ENCODE measurements at places on chromosomes 4 and X. TPM values are rescaled to one million over a fixed set of nuclear protein-coding genes. Genes with fewer than 3 reads are reported as not detected.

FAM53A gene
- 1.9 TPM for total RNA-seq

SPANXN2 gene
- total RNA-seq = not detected

EREG gene
- 2.3 TPM for total RNA-seq

ARMCX1 gene
- total RNA-seq = 0.18 TPM

IL21 gene
- not detected for total RNA-seq

PRRG3 gene
- not detected for total RNA-seq

DMP1 gene
- total RNA-seq = not detected

GABRE gene
- total RNA-seq = not detected

UGT2A3 gene
- not detected for total RNA-seq

UXT gene
- 88.2 TPM for total RNA-seq

PAGE2B gene
- total RNA-seq = 1.0 TPM

ADRA2C gene
- not detected for total RNA-seq

CCKAR gene
- total RNA-seq = not detected

PDGFC gene
- total RNA-seq = 0.72 TPM

STARD8 gene
- 1.3 TPM for total RNA-seq

PNMA5 gene
- not detected for total RNA-seq

GRCh38 chrX:100424012-100424411 lies 13.9 kb upstream of the PCDH19 start:
- DNase-seq = no peak
- no peaks in the 10 kb centered on the region for H3K4me1 ChIP-seq
- no peak overlapping the region for H3K27ac ChIP-seq
- H3K36me3 ChIP-seq = no peaks in the 10 kb centered on the region
- H3K27me3 ChIP-seq = no peaks in the 10 kb centered on the region

DNA sequence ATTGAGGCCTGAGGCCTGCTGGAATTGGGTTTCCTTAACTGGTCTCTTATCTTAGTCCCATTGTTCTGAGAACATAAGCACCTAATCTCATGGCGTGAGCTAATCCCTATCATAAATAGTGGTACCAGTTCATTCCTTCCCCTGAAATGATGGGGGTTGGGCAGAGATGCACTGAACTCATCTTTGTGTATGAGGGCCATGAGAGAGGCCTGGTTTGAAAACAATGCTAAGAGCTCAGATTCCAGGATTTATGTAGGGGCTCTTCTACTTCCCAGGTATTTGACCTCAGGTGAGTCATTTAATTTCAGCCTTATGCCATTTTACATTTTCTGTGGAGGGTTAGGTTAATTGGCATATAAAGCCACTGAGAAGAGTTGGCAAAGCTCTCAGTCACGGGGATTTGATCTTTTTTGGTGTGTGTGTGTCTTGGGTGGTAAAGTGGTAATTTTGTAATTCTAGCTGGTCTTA lies 4.4 kb downstream of the RBM3 start:
- no peak overlapping the region for H3K4me3 ChIP-seq
- peaks cover 18% of the 10 kb centered on the region for H3K4me1 ChIP-seq
- no peaks in the 10 kb centered on the region for H3K27me3 ChIP-seq
- H3K36me3 ChIP-seq = peaks cover 41% of the 10 kb centered on the region
- DNase-seq = no peak
- H3K27ac ChIP-seq = no peak overlapping the region

- no peak overlapping the region for H3K4me3 ChIP-seq
- no peaks in the 10 kb centered on the region for H3K4me1 ChIP-seq
- H3K27me3 ChIP-seq = no peaks in the 10 kb centered on the region
- DNase-seq = no peak
- no peak overlapping the region for H3K27ac ChIP-seq
Measured at GRCh38 chr4:2301806-2302205, 39.9 kb upstream of the MXD4 start.

DNA sequence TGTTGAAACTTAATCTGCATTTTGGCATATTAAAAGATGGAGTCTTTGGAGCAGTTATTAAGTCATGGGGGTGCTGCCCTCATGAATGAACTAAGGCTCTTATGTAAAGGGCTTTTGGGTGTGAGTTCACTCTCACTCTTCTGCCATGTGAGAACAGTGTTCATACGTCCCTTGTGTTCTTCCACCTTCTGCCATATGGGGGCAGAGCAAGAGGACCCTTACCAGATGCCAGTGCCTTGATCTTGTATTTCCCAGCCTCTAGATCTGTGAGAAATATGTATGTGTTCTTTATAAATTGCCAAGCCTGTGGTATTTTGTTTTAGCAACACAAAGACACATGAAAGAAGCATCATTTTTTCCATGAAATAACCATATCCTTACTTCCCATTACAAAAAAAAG lies 213.9 kb downstream of the SPOCK3 start:
- no peaks in the 10 kb centered on the region for H3K4me1 ChIP-seq
- no peak for DNase-seq
- no peak overlapping the region for H3K27ac ChIP-seq
- H3K4me3 ChIP-seq = no peak overlapping the region
- H3K27me3 ChIP-seq = no peaks in the 10 kb centered on the region
- H3K36me3 ChIP-seq = no peaks in the 10 kb centered on the region

DNA sequence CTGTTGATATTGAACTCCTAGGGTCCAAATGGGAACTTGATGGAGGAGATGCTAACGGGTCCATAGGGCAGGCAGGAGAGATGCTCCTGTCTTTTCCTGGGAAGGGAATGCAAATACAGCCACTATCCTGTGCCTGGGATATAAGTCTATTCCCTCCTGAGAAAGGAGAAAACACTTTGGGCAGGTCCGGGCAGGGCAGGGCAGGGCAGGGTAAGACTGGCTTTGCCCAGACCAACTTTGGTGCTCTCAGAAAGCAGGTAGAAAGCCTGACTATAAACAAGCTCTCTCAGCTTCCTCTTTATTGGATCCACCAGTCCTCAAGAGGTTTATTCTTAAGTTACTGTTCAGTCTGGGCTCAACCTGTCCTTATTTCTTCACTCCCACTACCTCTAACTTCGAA lies 232.3 kb downstream of the PTTG2 start:
- no peak overlapping the region for H3K27ac ChIP-seq
- no peaks in the 10 kb centered on the region for H3K36me3 ChIP-seq
- no peaks in the 10 kb centered on the region for H3K4me1 ChIP-seq
- no peaks in the 10 kb centered on the region for H3K27me3 ChIP-seq
- no peak for DNase-seq
- no peak overlapping the region for H3K4me3 ChIP-seq

DNA sequence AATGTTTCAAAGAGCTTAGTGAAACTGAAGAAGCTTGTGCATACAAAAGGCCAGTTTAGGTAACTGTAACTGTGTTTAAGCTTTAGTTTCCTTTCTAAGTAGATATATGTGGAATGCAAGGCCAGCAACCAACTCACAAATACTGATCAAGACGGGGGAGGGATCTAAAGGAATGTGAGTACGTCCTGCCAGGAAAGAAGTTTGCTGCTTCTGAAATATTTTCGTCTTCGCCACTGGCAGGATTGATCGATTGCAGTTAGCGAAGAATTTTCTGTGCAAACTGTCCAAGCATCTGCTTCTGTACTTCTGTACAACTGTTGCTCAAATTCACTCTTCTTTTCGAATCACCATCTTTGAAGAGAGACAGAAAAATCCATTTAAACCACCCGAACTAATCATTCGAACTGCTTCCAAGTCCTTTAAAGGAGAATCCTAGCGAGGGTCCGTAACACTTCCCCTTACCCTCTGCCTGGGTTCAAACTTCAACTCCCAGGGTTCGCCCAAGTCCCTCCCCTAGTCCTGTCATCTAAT lies 373 bp upstream of the INTS6L start:
- peak overlapping the region; percentile 70 for H3K27ac ChIP-seq
- H3K4me3 ChIP-seq = peak overlapping the region; percentile 86
- H3K27me3 ChIP-seq = no peaks in the 10 kb centered on the region
- peaks cover 5% of the 10 kb centered on the region for H3K4me1 ChIP-seq
- no peak for DNase-seq

GRCh38 chr4:182764137-182764536 lies 153.0 kb downstream of the DCTD start:
- no peak overlapping the region for H3K27ac ChIP-seq
- no peak for DNase-seq
- no peaks in the 10 kb centered on the region for H3K4me1 ChIP-seq
- no peaks in the 10 kb centered on the region for H3K36me3 ChIP-seq
- H3K4me3 ChIP-seq = no peak overlapping the region

GRCh38 chr4:116705466-116705865 lies 379.9 kb downstream of the TRAM1L1 start:
- H3K4me3 ChIP-seq = no peak overlapping the region
- H3K27me3 ChIP-seq = no peaks in the 10 kb centered on the region
- no peaks in the 10 kb centered on the region for H3K4me1 ChIP-seq
- H3K27ac ChIP-seq = no peak overlapping the region

- no peaks in the 10 kb centered on the region for H3K27me3 ChIP-seq
- H3K36me3 ChIP-seq = no peaks in the 10 kb centered on the region
- DNase-seq = no peak
Measured at GRCh38 chr4:54999003-54999402, 126.4 kb downstream of the KDR start.

GRCh38 chrX:108332281-108332680 lies 105.9 kb downstream of the COL4A6 start:
- no peak overlapping the region for H3K27ac ChIP-seq
- no peaks in the 10 kb centered on the region for H3K27me3 ChIP-seq
- H3K36me3 ChIP-seq = no peaks in the 10 kb centered on the region
- H3K4me1 ChIP-seq = no peaks in the 10 kb centered on the region
- DNase-seq = no peak
- no peak overlapping the region for H3K4me3 ChIP-seq

DNA sequence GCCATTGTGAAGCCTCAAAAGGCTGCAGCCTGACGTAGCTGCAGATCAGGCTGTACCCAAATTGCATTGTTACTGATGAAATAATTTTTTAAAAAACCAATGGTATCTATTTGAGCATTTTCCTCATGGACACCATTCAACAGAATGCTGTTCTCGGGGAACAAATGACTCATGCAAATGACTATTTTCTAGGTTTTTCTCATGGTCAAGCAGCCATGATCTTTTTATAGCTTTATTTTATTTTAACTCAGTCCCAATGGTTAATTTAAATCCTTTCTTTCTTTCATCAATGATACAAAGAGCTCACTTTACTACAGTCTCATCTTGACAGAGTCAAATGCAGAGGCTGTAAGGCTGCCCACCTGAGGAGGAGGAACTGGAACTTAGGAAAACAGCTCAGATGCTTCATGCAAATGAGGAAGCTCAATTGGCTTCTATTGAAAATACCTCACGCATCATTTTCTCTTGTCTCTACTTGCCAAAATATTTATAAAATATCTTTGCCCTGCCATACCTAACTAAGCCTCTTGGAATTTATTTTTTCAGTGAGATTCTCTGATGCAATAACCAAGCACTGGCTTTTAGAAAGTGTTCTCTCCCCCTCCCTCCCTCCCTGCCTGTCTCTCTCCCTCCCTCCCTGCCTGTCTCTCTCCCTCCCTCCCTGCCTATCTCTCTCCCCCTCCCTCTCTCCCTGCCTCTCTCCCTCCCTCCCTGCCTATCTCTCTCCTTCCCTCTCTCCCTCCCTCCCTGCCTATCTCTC lies 81.0 kb downstream of the SORBS2 start:
- H3K27me3 ChIP-seq = no peaks in the 10 kb centered on the region
- peaks cover 8% of the 10 kb centered on the region for H3K4me1 ChIP-seq
- H3K27ac ChIP-seq = no peak overlapping the region
- H3K36me3 ChIP-seq = no peaks in the 10 kb centered on the region

GRCh38 chr4:40881096-40881495 lies 131.3 kb downstream of the NSUN7 start:
- no peak for DNase-seq
- no peaks in the 10 kb centered on the region for H3K4me1 ChIP-seq
- H3K4me3 ChIP-seq = no peak overlapping the region
- H3K27ac ChIP-seq = no peak overlapping the region
- H3K27me3 ChIP-seq = no peaks in the 10 kb centered on the region

DNA sequence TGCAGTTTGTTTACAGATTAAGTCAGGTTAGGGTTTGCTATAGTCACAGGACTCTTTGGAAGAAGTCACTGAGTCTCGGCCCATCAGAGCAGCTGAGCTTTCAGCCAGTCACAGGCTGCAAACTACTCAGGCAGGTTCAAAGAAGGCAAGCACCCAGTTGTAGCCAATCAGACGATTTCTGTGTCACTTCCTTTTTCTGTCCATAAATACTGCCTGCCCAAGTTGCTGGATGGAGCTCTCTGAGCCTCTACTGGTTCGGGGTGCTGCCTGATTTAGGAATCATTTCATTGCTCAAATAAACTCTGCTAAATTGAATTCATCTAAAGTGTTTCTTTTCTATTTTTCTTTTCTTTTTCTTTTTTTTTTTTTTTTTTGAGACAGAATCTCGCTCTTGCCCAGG lies 7.3 kb upstream of the SH3BP2 start:
- peaks cover 49% of the 10 kb centered on the region for H3K4me1 ChIP-seq
- H3K36me3 ChIP-seq = no peaks in the 10 kb centered on the region
- DNase-seq = no peak

GRCh38 chrX:95505721-95506120 lies 1178.9 kb upstream of the DIAPH2 start:
- H3K4me1 ChIP-seq = no peaks in the 10 kb centered on the region
- no peaks in the 10 kb centered on the region for H3K36me3 ChIP-seq
- H3K4me3 ChIP-seq = no peak overlapping the region
- no peak for DNase-seq
- H3K27ac ChIP-seq = no peak overlapping the region
- no peaks in the 10 kb centered on the region for H3K27me3 ChIP-seq

DNA sequence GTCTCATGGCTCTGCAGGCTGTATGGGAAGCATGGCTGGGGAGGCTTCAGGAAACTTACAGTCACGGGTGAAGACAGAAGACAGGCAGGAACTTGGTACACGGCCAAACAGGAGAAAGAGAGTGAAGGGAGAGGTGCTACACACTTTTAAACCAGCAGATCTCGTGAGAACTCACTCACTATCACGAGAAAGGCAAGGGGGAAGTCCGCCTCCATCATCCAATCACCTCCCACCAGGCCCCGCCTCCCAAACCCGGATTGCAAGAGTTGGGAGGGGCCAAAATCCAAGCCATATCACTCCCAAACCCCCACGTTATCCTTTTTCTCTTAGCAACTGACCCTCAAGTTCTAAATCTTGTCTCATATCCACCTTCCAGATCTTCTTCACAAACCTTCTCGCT lies 1710.5 kb upstream of the TENM3 start:
- no peaks in the 10 kb centered on the region for H3K27me3 ChIP-seq
- H3K27ac ChIP-seq = no peak overlapping the region
- H3K4me3 ChIP-seq = no peak overlapping the region
- no peaks in the 10 kb centered on the region for H3K4me1 ChIP-seq

- no peak overlapping the region for H3K4me3 ChIP-seq
- H3K4me1 ChIP-seq = peaks cover 6% of the 10 kb centered on the region
- H3K27ac ChIP-seq = no peak overlapping the region
- peak; percentile 70 for DNase-seq
Measured at GRCh38 chrX:65528705-65529340, 5.8 kb downstream of the LAS1L start.

All from natural killer cell (primary cell).